ENCODE measurements at places on chromosomes 3 and 15.

DNA sequence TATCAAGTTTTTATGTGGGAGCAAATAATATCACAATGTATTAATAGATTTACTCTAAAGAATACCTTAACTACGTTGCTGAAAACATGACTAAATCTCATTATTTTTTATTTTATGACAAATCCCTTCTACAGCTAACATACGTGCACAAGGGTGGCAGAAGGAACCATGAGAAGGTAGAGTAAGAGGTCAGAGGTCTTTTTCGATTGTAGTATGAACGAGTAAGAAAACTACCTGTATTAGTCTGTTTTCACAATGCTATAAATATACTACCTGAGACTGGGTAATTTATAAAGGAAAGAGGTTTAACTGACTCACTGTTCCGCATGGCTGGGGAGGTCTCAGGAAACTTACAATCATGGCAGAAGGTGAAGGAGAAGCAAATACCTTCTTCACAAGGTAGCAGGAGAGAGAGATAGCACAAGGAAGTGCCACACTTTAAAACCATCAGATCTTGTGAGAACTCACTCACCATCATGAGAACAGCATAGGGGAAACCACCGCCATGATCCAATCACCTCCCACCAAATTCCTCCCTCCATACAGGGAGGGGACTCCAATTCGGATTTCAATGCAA is 95.3 kb downstream of the SUCLG2 start:
- DNase-seq: no peak

GRCh38 chr15:74417225-74417624 is 16.5 kb downstream of the SEMA7A start:
- DNase-seq: no peak

DNA sequence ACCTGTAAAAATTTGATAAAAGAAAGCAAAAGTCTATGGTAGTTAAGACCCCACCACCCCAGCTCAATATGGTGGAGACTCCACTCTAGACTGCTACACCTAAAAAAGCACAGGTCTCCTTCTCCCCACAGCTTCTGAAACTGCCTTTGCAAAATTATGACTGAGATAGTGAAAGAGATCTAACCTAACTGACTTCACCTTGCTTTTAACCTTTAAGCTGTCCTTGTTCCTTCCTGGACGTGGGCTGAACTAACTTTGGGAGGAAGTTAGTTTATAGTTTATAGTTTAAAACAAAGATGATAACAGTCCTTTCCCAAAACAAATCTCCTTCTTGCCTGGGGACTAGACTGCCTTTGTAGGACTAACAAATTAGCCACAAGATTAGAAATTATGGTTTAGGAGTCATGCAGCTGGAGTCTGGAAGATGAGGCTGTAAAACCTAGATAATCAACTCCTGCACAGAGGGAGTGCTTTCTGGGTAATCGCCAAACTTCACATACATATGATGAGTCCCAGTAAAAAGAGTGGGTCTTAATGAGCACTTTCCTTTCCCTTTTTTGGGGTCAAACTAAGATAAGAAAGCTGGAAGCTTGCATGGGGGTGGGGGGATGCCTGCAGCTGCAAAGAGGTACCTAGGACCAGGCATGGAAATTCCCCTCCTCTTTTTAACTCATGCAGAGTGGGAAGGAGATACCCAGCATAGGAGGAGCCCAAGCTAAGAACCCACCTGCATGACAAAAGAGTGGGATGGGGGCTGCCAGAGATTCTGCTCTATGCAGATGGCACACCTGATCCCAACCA is 17.5 kb downstream of the CCR8 start:
- DNase-seq: no peak

- DNase-seq: no peak
Observed at GRCh38 chr3:62436785-62437184, 63.4 kb upstream of the FEZF2 start.

GRCh38 chr15:89743594-89743993 is 7.5 kb downstream of the MESP1 start:
- DNase-seq: no peak

DNA sequence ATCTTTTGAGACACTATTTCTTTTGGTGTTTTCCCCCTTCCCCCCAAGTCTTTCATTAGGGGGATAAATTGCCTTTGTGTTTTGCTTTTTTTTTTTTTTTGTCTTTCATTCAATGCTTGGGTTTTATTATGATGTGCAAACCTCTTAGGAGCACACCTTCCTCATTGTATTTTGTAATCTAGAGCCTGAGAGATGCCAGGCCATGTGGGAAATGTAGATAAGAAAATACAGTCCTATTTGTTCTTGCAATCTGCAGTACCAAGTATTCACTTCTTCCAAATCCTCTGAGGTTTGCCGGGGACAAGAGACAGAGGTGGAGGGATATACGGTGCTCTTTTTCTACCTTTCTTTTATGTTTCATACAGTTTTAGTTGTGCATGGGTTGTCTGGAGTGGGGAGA is 66.7 kb downstream of the LARS2 start:
- no peak for DNase-seq

GRCh38 chr15:93948726-93949125 is 282.6 kb upstream of the MCTP2 start:
- DNase-seq: no peak

- DNase-seq: no peak
Observed at GRCh38 chr3:69329892-69330291, 56.0 kb downstream of the FRMD4B start.

DNA sequence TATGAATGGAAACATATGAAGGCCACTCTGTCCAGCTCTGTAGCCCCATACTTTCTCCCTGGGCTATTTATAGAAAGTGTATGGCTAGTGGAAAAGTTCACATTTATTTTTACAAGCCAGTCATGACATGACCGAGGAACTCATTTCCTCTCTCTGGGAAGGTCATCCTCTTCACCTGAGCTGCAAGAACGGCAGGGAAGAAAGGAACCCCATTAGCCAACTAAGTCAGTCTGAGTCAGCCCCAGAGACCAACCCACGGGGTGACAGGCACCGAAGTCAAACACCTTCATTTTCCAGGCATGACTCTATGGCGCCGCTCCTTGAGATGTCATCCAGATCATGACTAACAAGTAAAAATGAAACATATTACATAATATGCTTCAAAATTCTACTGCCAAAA is 4.8 kb downstream of the PAQR9 start:
- no peak for DNase-seq

DNA sequence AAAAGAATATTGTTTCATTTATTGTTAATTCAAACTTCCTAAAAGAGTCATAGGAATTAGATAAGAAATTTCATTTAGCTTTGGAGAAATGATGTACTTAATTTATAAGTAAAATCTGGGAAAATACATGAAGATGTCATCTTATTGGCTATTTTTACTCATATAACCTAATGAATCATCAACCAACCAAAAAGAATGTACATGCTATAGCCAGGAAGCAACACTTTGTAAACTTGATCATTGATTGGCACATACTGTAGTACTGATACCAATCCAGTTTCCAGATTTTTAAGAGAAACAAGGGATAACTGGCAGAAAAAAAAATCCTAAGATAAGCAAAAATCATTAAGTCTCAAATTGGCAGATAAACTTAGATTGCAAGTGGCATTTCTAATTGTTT is 207.9 kb upstream of the CDIN1 start:
- no peak for DNase-seq

DNA sequence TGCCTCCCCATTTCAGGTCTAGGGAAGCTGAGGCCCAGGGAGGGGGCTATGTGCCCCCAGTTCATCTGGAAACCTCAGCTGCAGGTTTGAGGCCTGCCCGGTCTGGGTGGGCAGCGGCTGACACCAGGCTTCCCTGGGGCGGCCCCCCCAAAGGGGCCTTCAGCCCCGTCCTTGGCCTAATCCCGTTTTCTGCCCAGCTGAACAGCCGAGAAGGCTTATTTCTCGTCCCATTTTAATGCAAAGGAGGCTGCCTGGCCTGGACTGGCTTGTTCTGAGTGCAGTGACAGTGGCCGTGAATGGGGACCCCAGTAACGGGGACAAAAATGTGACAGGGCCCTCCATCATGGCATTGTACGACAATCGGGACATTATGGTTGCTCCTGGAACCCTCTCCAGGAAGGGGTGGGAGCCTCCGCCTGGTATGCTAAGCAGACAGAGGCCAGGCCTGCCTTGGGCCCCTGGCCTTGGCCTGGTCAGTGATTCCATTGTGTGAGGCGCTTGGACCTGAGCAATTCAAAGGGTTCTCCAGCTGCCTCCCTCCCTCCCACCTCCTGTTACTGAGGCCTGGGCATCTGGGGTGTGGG is 93.9 kb downstream of the WNT7A start:
- DNase-seq: no peak

GRCh38 chr3:58998476-58999117 is 51.2 kb downstream of the CFAP20DC start:
- no peak for DNase-seq

DNA sequence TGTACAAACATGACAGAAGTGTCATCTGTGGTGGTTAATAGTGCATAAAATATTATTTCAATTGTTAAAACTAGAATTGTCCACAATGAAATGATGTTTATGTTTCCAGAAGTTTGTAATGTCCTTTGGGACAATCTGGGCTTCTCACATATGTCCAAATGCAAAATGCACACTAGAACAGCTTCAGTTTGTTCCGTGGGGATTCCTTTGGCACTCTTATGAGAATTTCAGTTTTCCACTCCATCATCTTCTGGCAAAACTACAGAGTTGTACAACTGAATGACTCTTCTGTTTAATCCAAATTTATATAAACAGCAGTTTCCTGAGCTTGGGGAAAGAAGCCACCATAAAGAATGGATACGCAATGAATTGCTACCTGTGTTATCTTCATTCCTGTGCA is 2.0 kb upstream of the OR5H6 start:
- no peak for DNase-seq

DNA sequence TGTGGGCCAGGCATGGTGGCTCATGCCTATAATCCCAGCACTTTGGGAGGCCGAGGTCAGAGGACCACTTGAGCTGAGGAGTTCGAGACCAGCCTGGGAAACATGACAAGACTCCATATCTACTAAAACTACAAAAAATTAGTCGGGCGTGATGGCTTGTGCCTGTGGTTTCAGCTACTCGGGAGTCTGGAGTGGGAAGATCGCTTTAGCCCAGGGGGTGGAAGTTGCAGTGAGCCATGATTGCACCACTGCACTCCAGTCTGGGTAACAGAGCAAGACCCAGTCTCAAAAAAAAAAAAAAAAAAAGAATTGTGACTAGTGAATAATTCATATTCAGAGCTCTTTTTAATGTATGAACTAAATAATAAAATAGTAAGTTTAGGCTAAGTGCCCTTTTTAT is 87.8 kb upstream of the TSEN2 start:
- no peak for DNase-seq

GRCh38 chr15:93347986-93348385 is 259.0 kb upstream of the RGMA start:
- DNase-seq: no peak

GRCh38 chr15:87871731-87872320 is 384.7 kb downstream of the NTRK3 start:
- DNase-seq: no peak

DNA sequence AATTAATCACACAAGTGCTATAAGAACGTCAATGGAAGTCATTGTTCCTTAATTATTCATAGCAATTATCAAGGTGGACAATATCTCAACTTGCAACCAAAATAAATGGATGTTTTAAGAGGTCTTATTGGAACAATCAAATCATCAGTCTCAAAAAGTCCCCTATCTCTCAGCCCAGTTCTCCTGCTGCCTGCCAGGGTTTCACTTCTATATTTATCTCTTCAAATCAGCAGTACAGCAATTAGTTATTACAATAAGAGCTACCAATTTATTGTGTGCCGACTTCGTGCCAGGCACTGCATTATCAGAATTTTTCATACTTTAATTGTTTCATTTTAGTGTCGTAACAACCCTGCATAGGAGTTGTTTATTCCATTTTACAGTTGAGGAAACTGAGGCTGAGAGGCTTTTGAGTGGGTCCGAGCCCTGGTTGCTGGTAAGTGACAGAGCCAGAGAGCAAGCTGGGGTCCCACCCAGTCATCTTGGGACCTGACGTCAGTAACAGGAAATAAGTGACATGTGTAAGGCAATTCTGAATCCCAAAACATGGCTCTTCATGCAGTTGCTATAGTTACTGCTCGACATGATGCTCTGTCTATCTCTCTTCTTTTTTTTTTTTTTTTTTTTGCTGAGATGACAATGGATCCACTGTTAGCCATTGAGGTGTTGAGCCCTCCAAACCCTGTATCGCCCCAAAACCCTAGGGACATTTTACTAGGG is 8.8 kb upstream of the KCTD6 start:
- no peak for DNase-seq

- DNase-seq: no peak
Observed at GRCh38 chr3:72347819-72348319, 500.4 kb downstream of the SHQ1 start.

GRCh38 chr15:74340150-74340549 is 27.3 kb downstream of the CYP11A1 start:
- no peak for DNase-seq

- DNase-seq: no peak
Observed at GRCh38 chr3:179811321-179812095, 158.7 kb downstream of the USP13 start.

GRCh38 chr3:142445816-142446254 is 2.0 kb downstream of the XRN1 start:
- DNase-seq: no peak

GRCh38 chr3:54570008-54570407 is 357.9 kb downstream of the LRTM1 start:
- DNase-seq: no peak

DNA sequence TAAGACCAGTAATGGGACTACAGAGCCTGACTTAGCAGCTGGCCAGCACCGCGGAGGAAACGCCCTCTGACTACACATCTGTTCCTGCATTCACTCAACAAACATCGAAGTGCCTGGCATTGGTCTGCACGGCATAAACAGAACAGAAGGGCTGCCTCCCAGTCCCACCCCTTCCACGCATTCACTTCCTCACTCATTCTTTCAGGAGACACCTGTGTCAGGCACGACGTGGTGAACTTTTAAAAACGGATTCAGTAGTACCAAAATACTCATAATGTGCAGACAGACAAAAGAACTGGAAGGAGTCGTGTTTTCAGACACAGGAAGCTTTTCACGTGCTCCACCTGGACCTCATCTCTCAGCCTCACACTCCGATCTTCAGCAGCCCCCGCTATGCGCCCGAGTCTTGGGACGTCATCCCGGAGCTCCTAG is 123.3 kb downstream of the XXYLT1 start:
- no peak for DNase-seq

All from stimulated activated CD4-positive, alpha-beta T cell treated with anti-CD3 and anti-CD28 coated beads, Interleukin-15, amount 100 ng/mL, for 1 hour (primary cell).